ENCODE measurements at places on chromosomes 1 and 21. TPM values are rescaled to one million over a fixed set of nuclear protein-coding genes. Genes with fewer than 3 reads are reported as not detected.

Gene LPAR3
- 0.29 TPM for total RNA-seq

Gene GJC2
- total RNA-seq, result 0.88 TPM

- H3K27ac ChIP-seq, result no peak overlapping the region
- H3K36me3 ChIP-seq, result no peaks in the 10 kb centered on the region
- peaks cover 74% of the 10 kb centered on the region for H3K27me3 ChIP-seq
- H3K4me1 ChIP-seq, result peaks cover 10% of the 10 kb centered on the region
- DNase-seq, result no peak
- peak overlapping the region; percentile 82 for H3K4me3 ChIP-seq
These were observed 885 bp upstream of the PROX1 start for GRCh38 chr1:213986925-213987250.

- DNase-seq, result no peak
- no peaks in the 10 kb centered on the region for H3K36me3 ChIP-seq
- no peak overlapping the region for H3K4me3 ChIP-seq
- peaks cover 62% of the 10 kb centered on the region for H3K4me1 ChIP-seq
These were observed 510.5 kb downstream of the PLPP3 start for GRCh38 chr1:56068908-56069307.

DNA sequence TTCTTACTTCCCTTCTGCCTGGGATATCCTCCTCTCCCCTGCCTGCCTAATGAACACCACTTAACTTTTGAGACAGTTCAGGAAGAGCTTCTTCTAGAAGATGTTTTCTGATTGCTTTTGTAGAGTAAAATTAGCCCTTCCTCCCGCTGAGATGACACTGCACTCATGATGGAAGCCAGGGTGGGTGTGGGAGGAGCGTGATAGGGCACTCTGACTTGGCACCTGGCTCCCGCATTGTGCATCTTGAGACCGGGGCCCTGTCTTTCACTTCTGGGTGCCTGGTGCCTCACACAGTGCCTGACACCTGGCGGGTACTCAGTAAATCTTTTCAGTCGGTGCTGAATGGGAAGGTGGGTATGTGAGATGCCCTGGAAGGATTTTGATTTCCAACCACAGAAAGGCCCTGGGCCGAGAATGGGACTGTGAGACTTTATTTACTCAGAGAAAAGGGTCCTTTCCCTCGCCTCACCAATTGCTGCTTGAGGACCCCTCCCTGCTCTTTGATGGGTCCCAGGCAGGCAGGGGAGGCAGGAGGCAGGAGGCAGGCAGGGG, 6.8 kb downstream of the THEM5 start:
- H3K4me3 ChIP-seq, result no peak overlapping the region
- peaks cover 39% of the 10 kb centered on the region for H3K27me3 ChIP-seq
- H3K4me1 ChIP-seq, result peaks cover 9% of the 10 kb centered on the region
- no peak overlapping the region for H3K27ac ChIP-seq

Gene FAM78B
- total RNA-seq, result 0.29 TPM

Gene CHI3L2
- 2.4 TPM for total RNA-seq

Gene SNX7
- total RNA-seq, result 78.9 TPM

DNA sequence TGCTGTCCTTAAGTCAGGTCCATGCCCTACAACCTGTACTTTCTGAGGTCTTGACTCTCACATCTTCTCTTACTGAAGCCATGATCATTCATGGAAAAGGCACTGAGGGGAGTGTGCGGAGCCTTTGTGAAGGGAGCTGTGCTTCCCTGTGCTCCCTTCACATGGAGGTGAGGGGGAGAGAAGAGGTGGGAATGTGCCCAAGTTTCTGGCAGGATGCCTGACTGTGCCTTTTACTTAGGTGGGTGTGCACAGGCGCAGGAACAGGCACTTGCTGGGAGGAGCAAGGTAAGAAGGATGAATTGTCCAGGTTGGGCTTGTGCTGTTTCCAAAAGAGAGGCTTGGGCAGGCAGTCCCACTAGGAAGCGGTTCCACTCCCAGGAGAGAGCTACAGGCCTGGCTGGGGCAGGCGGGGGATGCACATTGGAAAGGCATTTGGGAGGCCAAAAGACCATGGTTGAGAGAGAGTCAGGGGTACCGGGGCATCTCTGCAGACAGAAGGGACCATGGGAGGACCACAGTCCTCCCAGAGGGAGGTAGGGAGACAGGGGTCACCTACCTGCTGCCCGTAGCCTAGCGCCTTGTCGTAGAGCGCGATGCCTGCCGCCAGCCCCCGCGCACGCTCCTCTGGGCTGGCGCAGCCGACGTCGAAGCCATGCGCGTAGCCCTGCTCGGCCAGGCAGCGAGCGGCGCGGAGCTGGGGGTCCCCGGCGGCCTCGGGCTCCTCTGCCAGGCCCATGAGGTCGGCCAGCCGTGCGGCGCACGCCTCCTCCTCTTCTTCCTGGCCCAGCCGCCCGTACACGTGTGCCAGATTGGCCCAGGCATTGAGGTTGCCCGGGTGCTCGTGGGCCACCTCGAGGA, 853 bp downstream of the TTC22 start:
- H3K4me1 ChIP-seq, result peaks cover 12% of the 10 kb centered on the region
- H3K27me3 ChIP-seq, result peaks cover 26% of the 10 kb centered on the region
- no peak overlapping the region for H3K27ac ChIP-seq

DNA sequence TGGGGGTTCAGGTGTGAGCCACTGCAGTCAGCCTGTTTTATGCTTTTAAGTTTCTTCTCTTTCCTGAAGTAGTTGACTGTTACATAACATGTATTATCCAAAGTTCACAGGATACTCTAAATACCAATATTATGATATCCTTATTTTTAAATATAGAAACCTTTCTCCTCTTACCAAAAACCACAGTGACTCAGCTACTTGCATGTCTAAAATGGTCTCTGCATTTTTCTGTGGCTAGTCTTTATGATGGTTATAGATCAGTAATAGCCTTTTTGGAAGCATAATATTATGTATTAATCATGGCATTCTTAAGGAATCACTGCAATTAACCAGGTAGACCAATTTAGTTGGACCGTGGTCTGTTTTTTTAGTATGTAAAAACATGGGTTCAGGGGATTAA, 210.8 kb upstream of the CACYBP start:
- peak overlapping the region; percentile 6 for H3K4me3 ChIP-seq
- H3K27ac ChIP-seq, result peak overlapping the region; percentile 84
- no peaks in the 10 kb centered on the region for H3K36me3 ChIP-seq
- peaks cover 18% of the 10 kb centered on the region for H3K4me1 ChIP-seq
- DNase-seq, result peak; percentile 87

Gene WDR64
- total RNA-seq, result not detected

- DNase-seq, result peak; percentile 30
- peaks cover 41% of the 10 kb centered on the region for H3K36me3 ChIP-seq
- H3K27me3 ChIP-seq, result no peaks in the 10 kb centered on the region
- H3K4me3 ChIP-seq, result no peak overlapping the region
- H3K4me1 ChIP-seq, result peaks cover 16% of the 10 kb centered on the region
- H3K27ac ChIP-seq, result peak overlapping the region; percentile 74
These were observed 121.9 kb upstream of the BMP8A start for GRCh38 chr1:39369565-39369964.

GRCh38 chr1:108592030-108592759, 32.3 kb downstream of the EEIG2 start:
- no peak for DNase-seq
- H3K4me1 ChIP-seq, result peaks cover 26% of the 10 kb centered on the region
- no peaks in the 10 kb centered on the region for H3K36me3 ChIP-seq
- H3K27me3 ChIP-seq, result no peaks in the 10 kb centered on the region
- H3K4me3 ChIP-seq, result no peak overlapping the region
- H3K27ac ChIP-seq, result peak overlapping the region; percentile 89

DNA sequence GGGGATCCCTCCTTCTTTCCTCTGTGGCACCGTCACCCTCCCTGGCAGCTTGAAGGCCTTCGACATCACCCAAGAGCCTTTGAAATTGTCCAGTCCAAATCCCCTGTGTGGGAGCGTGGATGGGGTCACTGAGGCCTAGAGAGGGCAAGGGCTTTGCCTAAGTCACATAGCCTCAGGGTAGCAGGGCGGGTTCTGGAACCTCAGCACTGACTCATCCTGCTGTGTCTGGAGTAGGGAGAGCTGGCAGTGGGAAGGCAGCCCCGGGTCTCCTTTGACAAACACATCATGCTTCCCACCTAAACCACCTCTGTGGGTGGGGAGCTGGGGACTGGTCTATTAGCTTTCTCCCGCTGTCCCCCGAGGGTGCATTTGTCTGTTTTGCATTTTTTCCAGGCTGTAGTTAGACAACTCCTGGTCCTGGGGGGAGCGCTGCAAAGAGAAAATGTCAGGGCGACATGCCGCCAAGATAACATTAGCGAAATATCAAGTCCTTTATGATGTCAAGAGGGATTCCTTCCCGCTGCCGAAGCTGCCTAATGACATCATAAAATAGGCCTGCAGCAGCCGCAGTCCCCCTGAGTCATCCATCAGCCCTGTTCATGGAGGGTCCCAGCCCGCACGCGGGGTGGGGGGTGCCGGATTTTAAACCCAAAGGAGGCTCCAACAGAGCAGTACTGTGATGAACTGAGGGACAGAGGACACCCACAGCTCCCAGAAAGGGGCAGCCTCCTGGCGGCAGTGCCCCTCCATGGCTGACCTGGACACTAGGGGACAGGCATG, 77.0 kb upstream of the POU3F1 start:
- no peak overlapping the region for H3K4me3 ChIP-seq
- H3K36me3 ChIP-seq, result no peaks in the 10 kb centered on the region
- no peaks in the 10 kb centered on the region for H3K27me3 ChIP-seq
- H3K4me1 ChIP-seq, result peaks cover 7% of the 10 kb centered on the region

GRCh38 chr1:43853161-43853921, 80.3 kb upstream of the ARTN start:
- no peak overlapping the region for H3K4me3 ChIP-seq
- H3K36me3 ChIP-seq, result no peaks in the 10 kb centered on the region
- no peak overlapping the region for H3K27ac ChIP-seq
- no peaks in the 10 kb centered on the region for H3K27me3 ChIP-seq
- DNase-seq, result peak; percentile 84

Gene TAF1A
- 8.5 TPM for total RNA-seq

Gene THEM5
- total RNA-seq, result not detected

Gene KCNJ6
- 0.36 TPM for total RNA-seq

Gene PALMD
- 5.6 TPM for total RNA-seq

- no peak overlapping the region for H3K27ac ChIP-seq
- H3K4me3 ChIP-seq, result no peak overlapping the region
- H3K27me3 ChIP-seq, result no peaks in the 10 kb centered on the region
- no peak for DNase-seq
- H3K36me3 ChIP-seq, result no peaks in the 10 kb centered on the region
- H3K4me1 ChIP-seq, result no peaks in the 10 kb centered on the region
These were observed 338.6 kb downstream of the PAPPA2 start for GRCh38 chr1:176801514-176802020.

Gene KRTAP21-2
- total RNA-seq, result not detected

DNA sequence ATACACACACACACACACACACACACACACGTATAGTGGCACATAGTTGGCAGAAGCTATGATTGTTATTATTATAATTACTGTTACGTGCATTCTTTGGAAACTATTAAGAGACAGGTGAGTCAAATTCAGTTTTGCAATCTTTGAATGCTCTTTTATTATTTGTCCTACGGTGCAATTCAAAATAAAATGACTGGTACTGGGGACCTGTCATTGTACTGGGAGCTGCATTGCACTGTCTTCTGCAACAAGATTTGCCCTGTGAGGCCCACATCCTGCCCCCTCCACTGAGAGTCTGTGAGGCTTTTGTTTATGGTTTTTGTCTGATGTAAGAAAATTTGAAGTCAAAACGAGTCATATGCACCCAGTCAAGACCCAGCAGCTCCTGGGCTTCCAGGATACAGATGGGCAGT, 1.9 kb downstream of the LY9 start:
- H3K4me3 ChIP-seq, result no peak overlapping the region
- no peak overlapping the region for H3K27ac ChIP-seq
- no peak for DNase-seq
- no peaks in the 10 kb centered on the region for H3K4me1 ChIP-seq
- no peaks in the 10 kb centered on the region for H3K36me3 ChIP-seq
- H3K27me3 ChIP-seq, result no peaks in the 10 kb centered on the region

GRCh38 chr1:159584536-159584935, 3.1 kb upstream of the APCS start:
- no peak overlapping the region for H3K27ac ChIP-seq
- H3K4me1 ChIP-seq, result no peaks in the 10 kb centered on the region
- DNase-seq, result no peak

Gene KLHDC8A
- total RNA-seq, result not detected

Gene AVPR1B
- total RNA-seq, result not detected

DNA sequence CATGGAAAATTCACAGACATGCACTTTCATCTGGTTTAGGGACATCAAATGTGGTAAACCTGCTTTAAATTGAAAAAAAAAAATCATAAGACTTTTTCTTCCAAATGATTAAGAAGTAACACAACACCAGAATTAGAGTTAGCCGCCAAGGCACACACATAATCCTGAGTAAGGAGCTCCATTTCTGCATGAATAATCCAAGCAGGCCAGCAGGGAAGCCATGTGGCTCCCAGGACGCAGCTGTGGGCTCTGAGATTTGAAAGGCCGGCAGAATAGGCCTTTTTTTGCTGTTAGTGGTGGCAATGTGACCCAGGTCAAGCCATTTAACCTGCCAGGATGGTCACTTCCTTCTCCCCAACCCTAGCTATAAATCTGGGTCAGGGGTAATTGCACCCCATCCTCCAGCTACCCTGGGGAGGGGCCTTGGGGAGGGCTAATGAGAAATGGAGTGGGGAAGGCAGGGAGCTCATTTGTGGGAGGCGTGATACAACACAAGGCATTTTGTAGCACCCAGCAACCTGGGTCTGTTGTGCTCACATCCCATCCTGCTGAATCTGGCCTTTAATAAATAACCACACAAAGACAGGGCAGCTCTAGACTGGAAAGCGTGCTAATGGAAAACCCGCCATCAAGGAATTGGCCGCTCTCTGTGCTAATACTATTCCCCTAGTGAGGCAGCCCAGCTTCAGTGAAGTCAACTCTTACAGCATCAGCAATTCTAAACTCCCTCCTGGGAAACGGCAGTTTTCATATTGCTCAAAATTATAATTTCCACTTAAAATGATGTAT, 178.5 kb downstream of the RHOU start:
- H3K27ac ChIP-seq, result no peak overlapping the region
- H3K4me3 ChIP-seq, result no peak overlapping the region
- H3K27me3 ChIP-seq, result peaks cover 3% of the 10 kb centered on the region
- no peaks in the 10 kb centered on the region for H3K36me3 ChIP-seq
- no peaks in the 10 kb centered on the region for H3K4me1 ChIP-seq

GRCh38 chr1:119475866-119476439, 31.1 kb upstream of the HSD3B1 start:
- no peak for DNase-seq
- no peak overlapping the region for H3K4me3 ChIP-seq

Gene TRAF3IP3
- not detected for total RNA-seq

GRCh38 chr1:246221485-246222255, 285.4 kb downstream of the SMYD3 start:
- H3K36me3 ChIP-seq, result no peaks in the 10 kb centered on the region
- DNase-seq, result no peak
- H3K27ac ChIP-seq, result peak overlapping the region; percentile 27
- H3K4me3 ChIP-seq, result peak overlapping the region; percentile 37

GRCh38 chr1:208217781-208218180, 26.4 kb downstream of the PLXNA2 start:
- no peak for DNase-seq
- no peaks in the 10 kb centered on the region for H3K36me3 ChIP-seq
- no peaks in the 10 kb centered on the region for H3K27me3 ChIP-seq

DNA sequence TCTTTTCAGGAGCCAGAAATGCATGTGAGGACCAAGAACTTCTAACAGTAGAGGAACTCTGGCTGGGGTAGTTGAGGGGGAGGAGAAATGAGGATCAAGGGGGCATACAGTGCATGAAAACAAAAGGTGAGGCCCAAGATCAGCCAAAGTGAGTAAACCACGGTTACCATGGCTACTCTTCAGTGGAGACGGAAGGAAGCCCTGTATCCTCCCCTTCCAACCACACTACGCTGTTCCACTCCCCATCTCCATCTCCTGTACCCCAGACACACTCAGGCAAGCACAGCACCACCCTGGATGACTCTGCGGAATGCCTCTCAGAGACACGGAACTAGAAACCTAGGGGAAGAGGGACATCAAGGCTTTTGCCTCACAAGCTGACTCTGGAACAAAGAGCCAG, 157.6 kb upstream of the CAMK1G start:
- H3K4me1 ChIP-seq, result no peaks in the 10 kb centered on the region
- no peak overlapping the region for H3K4me3 ChIP-seq
- no peaks in the 10 kb centered on the region for H3K27me3 ChIP-seq
- no peaks in the 10 kb centered on the region for H3K36me3 ChIP-seq
- no peak overlapping the region for H3K27ac ChIP-seq

All from osteoblast (primary cell).